Stimulated activated CD8-positive, alpha-beta memory T cell treated with anti-CD3 and anti-CD28 coated beads, Interleukin-4, amount 100 ng/mL, for 48 hours (primary cell): ENCODE measurements at places on chromosomes 11 and 22.

DNA sequence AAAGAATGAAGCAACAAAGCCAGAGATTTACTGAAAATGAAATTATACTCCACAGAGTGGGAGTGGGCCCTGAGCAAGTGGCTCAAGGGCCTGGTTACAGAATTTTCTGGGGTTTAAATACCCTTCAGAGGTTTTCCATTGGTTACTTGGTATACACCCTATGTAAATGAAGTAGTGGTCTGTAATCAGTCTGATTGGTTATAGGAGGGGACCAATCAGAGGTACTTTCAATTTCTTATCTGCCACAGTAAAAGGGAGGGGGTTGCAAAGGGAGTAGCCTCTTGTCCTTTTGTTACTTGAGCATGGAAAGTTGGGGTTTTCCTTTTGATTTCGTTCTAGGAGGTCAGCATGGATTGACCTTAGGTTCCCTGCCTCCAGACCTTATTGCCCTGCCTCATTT, 63.5 kb downstream of the ATM start:
- no peak for DNase-seq

DNA sequence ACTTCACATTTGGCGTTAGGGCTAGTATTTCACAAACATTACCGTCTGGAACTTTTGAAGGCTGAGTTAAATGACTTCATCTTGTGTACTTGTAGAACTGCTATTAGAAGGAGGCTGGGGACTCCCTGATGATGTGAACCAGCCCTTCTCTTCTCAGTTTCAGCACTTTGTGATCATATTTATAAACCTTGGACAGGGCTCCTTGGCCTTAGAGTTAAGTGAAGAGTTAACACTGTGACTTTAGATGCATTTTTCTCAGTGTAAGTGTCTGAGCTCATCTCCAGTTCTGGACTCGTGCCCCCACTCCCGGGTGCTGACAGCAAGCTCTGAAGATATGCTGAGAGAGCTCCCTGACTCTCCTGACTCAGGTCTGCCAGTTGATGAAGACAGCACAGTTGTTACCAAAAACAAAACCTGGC, 8.4 kb downstream of the MIAT start:
- DNase-seq: no peak

GRCh38 chr11:46684367-46684766, 16.1 kb downstream of the ARHGAP1 start:
- no peak for DNase-seq

GRCh38 chr22:27224485-27225374, 567.3 kb downstream of the MIAT start:
- DNase-seq: no peak

GRCh38 chr11:61897387-61898246, 6.3 kb upstream of the FADS3 start:
- peak; percentile 91 for DNase-seq
